NCI-H2227 treated with DMSO at 0.1 percent for 48 hours (cell line): ENCODE measurements at places on chromosomes 5 and 9.

- no peak for DNase-seq
These were observed 653.0 kb upstream of the RORB start for GRCh38 chr9:73844135-73844534.

- DNase-seq: no peak
These were observed 74.6 kb downstream of the ACTL7B start for GRCh38 chr9:108780942-108781734.

DNA sequence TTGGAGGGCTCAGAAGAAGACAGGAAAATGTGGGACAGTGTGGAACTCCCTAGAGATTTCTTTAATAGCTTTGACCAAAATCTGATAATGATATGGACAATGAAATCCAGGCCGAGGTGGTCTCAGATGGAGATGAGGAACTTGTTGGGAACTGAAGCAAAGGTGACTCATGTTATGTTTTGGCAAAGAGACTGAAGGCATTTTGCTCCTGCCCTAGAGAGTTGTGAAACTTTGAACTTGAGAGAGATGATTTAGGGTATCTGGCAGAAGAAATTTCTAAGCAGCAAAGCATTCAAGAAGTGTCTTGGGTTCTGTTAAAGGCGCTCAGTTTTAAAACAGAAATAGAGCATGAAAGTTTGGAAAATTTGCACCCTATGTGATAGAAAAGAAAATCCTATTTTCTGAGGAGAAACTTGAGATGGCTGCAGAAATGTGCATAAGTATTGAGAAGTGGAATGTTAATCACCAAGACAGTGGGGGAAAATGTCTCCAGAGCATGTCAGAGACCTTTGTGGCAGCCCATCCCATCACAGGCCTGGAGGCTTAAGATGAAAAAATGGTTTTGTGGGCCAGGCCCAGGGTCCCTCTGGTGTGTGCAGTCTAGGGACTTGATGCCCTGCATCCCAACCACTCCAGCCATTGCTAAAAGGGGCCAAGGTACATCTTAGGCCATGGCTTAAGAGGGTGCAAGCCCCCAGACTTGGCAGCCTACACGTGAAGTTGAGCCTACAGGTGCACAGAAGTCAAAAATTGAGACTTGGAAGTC is 463.7 kb upstream of the TLE4 start:
- no peak for DNase-seq

DNA sequence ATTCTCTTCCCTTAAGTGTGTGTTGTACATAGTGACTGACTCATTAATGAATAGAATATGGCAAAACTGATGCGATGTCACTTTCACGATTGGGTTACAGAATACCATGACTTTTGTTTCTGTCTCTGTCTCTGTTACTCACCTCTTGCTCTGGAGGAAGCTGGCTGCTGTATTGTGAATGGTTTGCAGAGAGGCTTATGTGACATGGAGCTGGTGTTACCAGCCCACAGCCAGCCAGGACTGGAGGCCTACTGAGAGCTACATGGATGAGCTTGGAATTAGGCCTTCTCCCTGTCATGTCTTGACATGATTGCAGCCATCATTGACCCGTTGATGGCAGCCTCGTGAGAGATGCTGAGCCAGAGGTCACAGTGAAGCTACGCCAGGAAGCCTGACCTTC is 161.9 kb downstream of the TAF11L14 start:
- DNase-seq: no peak

DNA sequence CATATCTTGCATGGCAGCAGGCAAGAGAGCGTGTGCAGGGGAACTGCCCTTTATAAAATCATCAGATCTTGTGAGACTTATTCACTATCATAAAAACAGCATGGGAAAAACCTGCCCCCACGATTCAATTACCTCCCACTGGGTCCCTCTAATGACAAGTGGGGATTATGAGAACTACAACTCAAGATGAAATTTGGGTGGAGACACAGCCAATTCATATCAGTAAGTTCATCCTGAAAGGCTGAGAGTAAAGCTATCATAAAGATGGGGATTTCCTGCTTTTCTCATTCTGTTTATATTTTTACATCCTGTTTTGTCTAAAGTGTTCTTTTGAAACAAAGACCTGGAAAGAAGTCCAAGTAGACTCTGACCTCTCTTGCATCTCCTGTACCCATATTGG is 28.9 kb upstream of the IL33 start:
- DNase-seq: no peak

GRCh38 chr5:126864042-126864688 is 87.2 kb downstream of the LMNB1 start:
- no peak for DNase-seq
